NCI-H2171 treated with DMSO at 0.1 percent for 48 hours (cell line): ENCODE measurements at places on chromosomes 6 and 20.

DNA sequence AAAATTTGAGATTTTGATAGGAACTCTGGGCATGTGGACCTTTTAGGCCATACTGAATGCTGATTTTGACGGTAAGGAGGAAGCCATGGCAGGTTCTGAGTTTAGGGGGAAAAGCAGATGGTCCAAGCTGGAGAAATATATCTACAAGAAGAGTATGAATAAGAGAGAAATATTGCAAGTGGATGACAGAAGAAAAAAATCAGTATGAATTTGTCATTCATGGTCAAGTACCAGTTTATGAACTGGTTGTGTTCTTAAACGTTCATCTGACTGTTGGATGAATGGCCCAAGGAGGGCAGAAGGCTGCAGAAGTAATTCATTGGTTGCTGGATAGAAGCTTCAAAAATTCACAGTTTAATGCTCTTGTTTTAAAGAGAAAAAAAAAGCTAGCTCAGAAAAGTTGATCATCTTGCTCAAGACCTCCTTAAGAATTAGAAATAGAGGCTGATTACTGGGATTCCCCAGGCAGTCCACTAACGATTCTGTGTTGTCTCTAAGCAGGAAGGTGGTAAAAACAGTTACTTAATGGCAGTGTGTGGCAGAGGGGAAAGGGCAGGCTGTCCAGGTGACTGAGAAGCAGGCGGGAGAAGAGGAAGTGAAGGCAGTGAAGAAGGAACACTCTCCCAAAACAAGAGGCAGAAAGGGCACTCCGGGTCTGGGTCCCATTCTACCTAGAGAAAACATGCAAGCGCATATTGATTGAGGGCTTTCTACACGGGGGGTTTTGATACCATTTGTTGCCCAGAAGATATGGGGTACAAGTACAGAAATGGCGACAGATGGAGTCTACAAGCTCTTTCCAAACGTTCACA is 2.0 kb upstream of the DUSP22 start:
- DNase-seq = no peak

- no peak for DNase-seq
Observed at GRCh38 chr6:67640484-67640883, 994.6 kb upstream of the ADGRB3 start.

- no peak for DNase-seq
Observed at GRCh38 chr20:33622705-33623365, 39.3 kb upstream of the C20orf144 start.

DNA sequence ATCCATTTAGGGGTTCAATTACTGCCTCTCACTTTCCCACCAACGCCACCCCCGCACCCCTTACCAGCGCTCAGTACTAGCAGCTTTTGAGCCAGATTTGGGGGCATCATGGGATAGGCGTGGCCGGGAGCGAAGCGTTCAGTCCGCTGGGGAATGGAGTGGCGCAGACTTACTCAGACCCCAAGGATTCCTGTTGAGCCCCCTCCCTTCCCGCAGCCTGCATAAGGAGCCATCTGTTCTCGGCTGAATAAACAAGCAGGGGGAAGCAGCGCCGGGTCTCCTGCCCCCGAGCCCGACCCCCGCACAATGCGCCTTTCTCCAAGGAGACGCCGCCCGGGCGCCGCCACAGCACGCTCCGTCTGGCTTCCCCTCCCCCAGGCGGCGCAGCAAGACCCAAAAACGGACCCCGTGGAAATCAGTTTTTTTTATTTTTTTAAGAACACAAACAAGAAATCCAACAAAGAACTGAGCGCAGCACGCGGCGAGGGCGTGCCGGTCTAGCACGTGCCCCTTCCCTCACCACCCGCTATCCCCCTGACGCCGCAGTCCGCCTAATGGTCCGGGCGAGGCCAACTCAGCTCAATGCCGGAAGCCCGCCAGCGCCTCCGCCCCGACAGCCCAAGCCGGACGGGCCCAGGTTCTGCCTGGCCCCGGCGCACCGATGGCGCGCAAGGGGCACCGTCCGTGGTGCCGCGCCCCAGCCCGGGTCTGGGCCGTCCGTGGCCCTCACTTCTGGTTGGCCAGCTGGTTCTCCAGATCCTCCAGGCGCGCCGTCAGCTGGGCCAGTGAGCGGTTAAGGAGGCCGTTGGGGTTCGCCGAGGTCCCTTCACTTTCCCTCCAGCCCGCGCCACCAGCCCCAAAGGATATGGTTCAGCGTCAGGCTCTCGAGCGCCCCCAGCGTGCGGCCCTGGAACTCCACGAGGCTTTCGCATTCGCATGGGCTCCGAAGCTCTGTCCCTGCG is 13.3 kb upstream of the RBPJL start:
- peak; percentile 94 for DNase-seq

GRCh38 chr6:149166336-149166735 is 151.2 kb upstream of the TAB2 start:
- DNase-seq = no peak

DNA sequence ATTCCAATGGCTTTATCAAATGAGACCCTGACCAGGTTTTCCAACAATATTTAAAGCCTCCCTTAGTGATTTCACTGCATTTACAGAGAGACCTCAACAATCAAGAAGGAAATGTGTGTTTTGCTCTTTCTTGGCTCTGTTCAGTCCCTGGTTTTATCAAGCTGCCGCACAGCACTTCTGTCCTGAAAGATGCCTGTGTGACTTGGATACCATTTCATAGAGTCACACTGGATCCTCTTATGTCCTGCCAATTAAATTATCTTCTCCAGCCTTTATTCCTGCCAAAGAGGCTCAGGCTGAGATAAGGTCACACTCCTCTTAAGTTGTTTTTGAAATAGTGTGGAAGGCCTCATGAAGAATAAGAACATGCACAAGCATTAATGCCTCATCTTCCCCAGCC is 197.0 kb upstream of the RNF217 start:
- no peak for DNase-seq

GRCh38 chr20:47274401-47275108 is 81.9 kb downstream of the ZMYND8 start:
- no peak for DNase-seq

DNA sequence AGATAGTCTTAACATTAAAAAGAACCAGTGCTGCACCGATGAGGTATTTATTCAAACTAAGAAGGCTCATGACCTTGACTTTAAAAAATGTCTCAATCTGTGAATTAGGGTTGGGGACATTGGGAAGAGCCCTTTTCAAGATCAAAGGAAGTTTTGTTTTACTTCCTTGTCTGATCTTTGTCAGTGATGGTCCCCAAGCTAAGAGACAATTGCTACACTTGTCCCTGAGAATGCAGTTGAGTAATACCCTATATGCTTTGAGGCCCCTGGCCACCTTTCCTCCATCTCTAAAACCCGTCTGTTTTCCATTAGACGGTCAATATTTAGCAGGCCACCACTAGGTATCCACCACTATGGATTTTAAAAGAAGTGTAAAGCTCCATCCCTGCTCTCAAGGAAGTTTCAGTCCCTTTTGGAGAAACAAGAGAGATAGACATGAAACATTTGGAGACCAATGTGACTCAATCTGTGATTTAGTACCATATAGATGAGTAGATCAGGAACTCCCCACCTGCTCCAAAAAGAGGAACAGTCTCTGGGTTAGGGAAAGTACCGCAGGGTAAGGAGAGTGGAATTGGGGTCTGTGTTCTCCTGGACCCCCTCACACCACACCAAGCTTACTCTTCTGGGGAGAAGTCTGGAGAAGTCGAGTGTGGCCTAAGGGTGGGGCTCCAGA is 99.1 kb upstream of the ISM1 start:
- DNase-seq = no peak

DNA sequence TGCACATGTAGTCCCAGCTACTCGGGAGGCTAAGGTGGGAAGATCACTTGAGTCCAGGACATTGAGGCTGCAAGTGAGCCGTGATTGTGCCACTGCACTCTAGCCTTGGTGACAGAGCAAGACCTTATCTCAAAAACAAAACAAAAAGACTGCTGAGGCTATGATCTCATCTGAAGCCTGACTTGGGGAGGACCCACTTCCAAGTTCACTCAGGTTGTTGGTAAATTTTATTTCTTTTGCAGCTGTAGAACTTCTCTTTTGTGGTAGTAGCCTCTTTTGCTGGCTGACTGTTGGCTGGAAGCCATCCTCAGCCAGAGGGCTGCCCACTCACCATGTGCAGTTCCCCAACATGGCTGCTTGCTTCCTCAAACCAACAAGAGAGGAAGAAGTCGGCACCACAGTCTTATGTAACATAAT is 36.8 kb upstream of the ME1 start:
- no peak for DNase-seq

DNA sequence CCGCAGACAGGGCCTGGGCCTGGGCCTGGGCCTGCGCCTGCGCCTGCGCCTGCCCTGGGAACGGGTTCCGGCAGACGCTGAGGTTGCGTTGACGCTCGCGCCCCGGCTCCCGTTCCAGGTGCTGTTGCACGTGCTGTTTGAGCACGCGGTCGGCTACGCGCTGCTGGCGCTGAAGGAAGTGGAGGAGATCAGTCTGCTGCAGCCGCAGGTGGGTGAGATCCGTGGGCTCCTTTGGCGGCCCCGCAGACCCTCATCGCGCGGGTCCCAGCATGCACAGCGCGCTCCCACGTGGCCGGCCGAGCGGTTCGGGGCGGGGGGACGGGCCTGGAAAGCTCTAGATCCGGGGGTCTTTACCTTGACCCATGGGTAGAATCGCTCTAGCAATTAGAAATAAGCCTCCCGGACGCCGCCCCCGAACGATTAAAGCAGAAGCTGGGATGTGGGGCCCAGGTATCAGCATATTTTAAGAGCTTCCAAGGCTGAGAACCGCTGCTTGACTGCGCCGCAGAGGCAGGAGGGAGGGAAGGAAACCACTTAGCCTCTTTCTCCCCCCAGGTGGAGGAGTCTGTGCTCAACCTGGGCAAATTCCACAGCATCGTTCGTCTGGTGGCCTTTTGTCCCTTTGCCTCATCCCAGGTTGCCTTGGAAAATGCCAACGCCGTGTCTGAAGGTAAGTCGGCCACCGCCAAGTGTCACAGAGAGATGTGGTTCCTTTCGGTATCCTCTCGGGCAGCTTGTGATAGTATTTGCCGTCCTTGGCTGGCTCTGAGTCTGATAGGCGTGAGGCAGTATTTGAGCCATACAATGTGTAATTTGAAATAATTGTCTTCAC is 508 bp downstream of the NOP56 start:
- DNase-seq = peak; percentile 52

GRCh38 chr6:128558924-128559323 is 38.5 kb upstream of the PTPRK start:
- no peak for DNase-seq

DNA sequence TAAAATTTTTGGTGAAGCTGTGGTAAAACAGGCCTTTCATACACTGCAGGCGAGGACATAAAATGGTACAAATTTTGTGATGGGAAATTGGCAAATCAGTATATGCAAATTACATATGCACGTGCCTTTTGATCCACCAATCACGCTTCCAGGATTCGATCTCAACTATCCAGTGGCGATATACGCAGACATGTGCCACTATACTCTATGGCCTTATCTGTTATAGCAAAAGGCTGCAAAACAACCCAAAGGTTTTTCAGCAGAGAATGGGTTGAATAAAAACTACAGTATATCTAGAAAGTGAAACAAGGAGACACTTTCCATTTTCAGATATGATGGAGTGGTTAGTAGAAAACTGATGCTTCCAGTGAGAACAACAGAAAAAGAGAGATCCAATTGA is 41.9 kb upstream of the ERVFRD-1 start:
- DNase-seq = no peak

DNA sequence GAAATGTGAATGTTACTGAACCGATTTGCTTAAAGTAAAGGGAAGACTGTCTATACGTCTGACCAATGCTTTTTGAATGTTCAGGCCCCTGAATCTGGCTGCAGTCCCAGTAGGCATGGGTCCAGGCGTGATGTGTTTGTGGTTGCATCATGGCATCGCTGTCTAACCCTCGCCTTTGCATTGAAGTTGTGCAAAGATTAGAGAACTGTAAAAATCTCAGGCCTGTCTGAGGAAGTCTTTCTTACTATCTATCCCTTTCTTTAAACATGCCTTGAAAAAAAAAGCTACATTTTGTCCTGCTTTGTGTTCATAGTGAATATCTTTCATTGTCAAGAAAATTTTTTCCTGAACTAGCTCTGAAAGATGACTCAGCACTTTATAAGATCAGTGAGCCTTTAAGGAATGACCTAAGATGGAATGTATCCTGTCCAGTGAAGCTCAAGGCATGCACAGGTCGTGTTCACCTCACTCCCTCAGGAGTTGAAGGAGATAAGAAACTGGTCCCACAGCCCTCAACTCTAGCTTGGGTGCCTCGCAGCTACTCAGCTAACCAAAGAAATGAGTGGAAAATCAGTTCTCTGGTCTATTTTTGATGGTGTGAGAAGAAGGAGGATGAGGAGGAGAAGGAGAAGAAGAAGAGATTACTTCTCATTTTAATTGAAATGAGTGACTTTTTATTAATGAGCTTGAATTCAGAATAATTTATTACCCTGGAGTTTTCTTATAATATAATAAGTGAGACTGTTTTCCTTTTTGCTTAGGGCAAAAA is 48.6 kb downstream of the TPD52L1 start:
- no peak for DNase-seq

- DNase-seq = peak; percentile 11
Observed at GRCh38 chr6:2962004-2962403, 9.4 kb downstream of the SERPINB6 start.

- no peak for DNase-seq
Observed at GRCh38 chr20:44309763-44310663, 989 bp downstream of the FITM2 start.

- DNase-seq = no peak
Observed at GRCh38 chr6:109490713-109491112, 7.7 kb upstream of the ZBTB24 start.

- no peak for DNase-seq
Observed at GRCh38 chr20:37386505-37387251, 40.7 kb downstream of the SRC start.

- no peak for DNase-seq
Observed at GRCh38 chr6:7762760-7763159, 36.9 kb downstream of the BMP6 start.

- no peak for DNase-seq
Observed at GRCh38 chr6:131917318-131917717, 33.9 kb downstream of the CCN2 start.

DNA sequence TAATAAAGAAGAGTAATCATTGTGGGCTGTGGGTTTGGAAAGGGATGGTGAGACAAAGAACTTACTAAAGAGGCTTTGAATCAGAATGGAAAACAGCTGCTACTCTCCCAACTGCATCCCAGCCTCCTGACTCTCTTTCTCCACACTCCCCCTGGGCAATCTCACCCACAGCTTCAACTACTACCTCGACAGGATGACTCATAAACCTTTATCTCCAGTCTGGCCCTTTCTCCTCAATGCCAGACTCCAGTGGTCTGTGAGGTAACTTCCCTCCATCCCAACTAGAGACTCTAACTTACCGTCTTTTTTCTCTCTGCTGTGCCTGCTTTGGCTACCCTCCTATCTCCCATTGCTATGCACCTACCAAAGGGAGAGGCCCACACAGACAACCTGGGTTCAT is 135.3 kb upstream of the RREB1 start:
- DNase-seq = no peak

GRCh38 chr20:3084283-3084985 is at the start of gene AVP:
TSS of gene AVP (minus strand) at chr20:3084724. CDS start at chr20:3084674, 50 bp downstream.
- DNase-seq = no peak

GRCh38 chr6:81996414-81996813 is 243.9 kb upstream of the TENT5A start:
- DNase-seq = no peak

GRCh38 chr6:134564705-134565104 is 246.8 kb upstream of the SGK1 start:
- no peak for DNase-seq

GRCh38 chr6:135830452-135830881 is 21.0 kb upstream of the PDE7B start:
- no peak for DNase-seq
